ENCODE measurements at places on chromosomes 3 and 15. TPM values are rescaled to one million over a fixed set of nuclear protein-coding genes. Genes with fewer than 3 reads are reported as not detected.

- no peaks in the 10 kb centered on the region for H3K36me3 ChIP-seq
- no peak overlapping the region for H3K27ac ChIP-seq
- H3K27me3 ChIP-seq = no peaks in the 10 kb centered on the region
- H3K4me3 ChIP-seq = no peak overlapping the region
- H3K4me1 ChIP-seq = no peaks in the 10 kb centered on the region
Measured at GRCh38 chr15:60280259-60280658, 117.5 kb downstream of the ANXA2 start.

GRCh38 chr3:43126536-43126935 lies 20.7 kb upstream of the POMGNT2 start:
- no peak overlapping the region for H3K27ac ChIP-seq
- H3K27me3 ChIP-seq = 0 out of 2 replicates have a peak, but pooled peaks cover 2% of the 10 kb centered on the region
- no peaks in the 10 kb centered on the region for H3K4me1 ChIP-seq
- H3K36me3 ChIP-seq = no peaks in the 10 kb centered on the region
- H3K4me3 ChIP-seq = no peak overlapping the region

GRCh38 chr15:48638963-48639362 lies 6.5 kb downstream of the FBN1 start:
- 0 out of 2 replicates have a peak, but pooled peaks cover 3% of the 10 kb centered on the region for H3K4me1 ChIP-seq
- no peaks in the 10 kb centered on the region for H3K27me3 ChIP-seq
- DNase-seq = no peak
- H3K27ac ChIP-seq = no peak overlapping the region
- H3K4me3 ChIP-seq = no peak overlapping the region

The RARRES1 gene
- 0.16 TPM for total RNA-seq

The COLQ gene
- 0.72 TPM for total RNA-seq

Data from GM12878 (cell line).